Stimulated activated CD8-positive, alpha-beta memory T cell treated with anti-CD3 and anti-CD28 coated beads, Interleukin-4, amount 100 ng/mL, for 4 hours (primary cell): ENCODE measurements at places on chromosomes 3 and 15.

DNA sequence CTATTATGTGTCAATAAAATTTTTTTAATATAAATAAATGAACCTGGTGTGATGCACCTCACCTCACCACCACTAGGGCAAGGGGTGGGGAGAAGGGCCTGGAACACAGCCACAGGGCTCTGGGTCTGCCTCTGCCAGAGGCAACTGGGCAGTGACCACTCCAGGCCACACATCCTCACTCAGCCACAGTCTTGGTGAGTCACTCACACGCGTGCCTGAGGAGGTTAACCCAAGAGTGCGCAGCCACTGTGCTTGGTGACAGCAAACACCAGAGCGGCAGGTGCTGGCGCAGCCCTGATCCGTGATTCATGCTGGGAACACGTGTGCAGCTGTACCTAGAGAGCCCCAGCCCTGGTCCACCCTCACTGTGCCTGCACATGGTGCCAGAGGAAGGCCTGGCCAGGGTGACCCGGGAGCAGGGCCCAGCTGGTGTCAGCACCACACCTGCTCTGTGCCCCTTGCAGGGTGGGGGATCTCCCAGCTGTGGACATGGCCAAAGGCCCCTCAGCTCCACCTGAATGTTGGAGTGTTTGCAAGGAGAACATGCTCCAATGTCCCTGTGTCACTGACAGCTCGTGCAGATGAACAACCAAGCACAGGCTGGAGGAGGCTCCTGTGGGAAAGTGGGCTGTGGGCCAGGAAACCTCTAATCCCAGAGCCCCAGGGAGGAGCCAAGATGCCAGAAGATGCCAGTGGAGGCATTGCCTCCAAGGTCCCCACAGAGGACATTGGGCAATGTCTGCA is 2.1 kb downstream of the SLC41A3 start:
- DNase-seq = no peak

DNA sequence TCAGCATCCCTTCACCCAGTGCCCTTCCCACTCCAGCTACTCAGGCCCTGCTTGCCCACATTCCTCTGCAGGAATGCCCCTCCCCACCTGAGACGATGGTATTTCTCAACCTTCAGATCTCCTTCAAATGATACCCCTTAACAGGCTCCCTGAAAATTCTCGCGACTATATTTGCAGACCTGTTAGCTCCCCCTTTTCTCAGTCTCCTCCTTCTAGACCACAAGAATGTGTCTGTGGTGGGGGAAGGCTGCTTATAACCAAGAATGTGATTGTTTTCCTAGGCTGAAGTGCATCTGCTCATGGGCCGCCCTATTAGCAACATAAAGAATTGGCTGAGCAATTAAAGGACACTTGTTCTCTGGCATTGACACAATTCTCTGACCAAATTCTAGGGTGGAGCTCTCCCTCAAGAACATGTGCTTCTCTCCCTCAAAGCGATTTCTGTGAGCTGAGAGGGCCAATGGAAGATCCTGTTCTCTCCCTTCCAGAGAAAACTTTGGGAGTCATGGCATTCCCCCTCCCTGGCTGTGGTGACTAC is 19.1 kb upstream of the LIMD1 start:
- DNase-seq = no peak

DNA sequence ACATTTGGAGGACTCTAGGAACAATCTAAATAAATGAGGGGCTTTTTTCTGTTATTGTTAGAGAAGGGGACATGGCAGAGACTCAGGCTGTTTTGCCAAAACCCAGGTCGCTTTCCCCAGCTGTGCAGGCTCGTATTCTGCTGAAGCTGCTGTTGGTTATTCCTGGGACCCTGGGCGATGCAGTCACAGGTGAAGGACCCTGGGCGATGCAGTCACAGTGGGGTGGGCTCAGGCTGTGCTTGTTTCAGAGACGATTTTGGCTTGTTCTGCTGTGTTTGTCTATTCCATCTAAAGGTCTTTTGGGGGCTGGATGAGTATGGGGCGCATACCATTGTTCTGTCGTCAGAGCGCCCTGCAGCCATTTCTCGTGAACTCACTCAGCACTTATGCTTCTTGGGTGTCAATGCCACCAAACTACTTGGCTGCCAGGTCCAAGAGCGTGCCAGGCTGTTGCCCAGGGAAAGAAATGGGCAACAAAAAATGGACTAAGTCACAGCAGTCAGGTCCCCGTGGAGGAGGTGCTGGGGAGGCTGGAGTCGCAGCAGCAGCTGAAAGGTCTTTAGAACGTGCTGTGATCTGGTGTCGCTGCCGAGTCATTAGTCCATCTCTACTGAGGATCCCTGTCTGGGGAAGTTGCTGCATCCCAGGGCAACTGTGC is 151.4 kb downstream of the CHDH start:
- no peak for DNase-seq

GRCh38 chr3:42525736-42526345 is 23.4 kb downstream of the VIPR1 start:
- DNase-seq = no peak

- no peak for DNase-seq
These were observed 7.5 kb downstream of the SOX14 start for GRCh38 chr3:137771401-137772213.

DNA sequence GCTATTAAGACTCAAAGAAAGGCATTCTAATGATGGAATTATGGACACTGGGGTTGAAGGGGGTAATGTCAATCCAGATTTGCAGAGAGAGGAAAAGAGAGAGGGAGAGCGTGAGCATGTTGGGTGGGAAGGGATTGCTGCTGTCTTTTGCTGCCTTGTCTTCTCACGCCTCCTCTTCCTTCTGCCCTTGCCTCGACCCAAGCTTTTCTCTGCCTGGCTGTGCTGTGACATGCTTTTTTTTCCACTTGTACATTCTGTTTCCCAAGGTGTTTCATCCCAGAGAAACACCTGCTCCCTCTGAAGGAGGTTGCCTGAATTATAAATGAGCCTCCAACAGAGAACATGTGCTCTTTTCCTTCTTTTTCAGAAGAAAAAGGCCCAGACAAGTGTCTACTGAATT is 80.3 kb downstream of the BDH1 start:
- no peak for DNase-seq

DNA sequence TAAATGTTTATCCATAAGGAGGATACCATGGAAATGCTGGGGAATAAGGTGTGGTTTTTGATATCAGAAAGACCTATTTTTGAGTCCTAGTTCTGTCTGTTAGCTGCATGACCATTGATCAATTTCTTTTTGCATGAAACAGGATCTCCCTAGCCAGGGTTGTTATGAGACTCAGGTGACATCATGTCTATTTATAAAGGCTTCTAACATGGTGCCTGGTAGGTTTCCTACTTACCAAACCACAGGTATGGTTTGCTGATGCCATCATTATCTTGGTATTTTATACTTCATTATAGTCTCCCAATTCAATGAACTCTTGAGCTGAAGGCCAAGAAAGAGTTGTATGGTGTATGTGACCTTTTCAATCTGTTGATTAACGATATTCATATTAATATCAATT is 144.0 kb downstream of the CLSTN2 start:
- DNase-seq = no peak

DNA sequence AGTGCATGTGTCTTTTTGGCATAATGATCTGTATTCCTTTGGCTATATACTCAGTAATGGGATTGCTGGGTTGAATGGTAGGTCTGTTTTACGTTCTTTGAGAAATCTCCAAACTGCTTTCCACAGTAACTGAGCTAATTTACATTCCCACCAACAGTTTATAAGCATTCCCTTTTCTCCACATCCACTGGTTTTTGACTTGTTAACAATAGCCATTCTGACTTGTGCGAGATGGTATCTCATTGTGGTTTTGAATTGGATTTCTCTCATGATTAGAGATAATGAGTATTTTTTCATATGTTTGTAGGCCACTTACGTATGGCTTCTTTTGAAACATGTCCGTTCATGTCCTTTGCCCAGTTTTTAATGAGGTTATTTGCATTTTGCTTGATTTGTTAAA is 117.7 kb downstream of the CHCHD4 start:
- no peak for DNase-seq

DNA sequence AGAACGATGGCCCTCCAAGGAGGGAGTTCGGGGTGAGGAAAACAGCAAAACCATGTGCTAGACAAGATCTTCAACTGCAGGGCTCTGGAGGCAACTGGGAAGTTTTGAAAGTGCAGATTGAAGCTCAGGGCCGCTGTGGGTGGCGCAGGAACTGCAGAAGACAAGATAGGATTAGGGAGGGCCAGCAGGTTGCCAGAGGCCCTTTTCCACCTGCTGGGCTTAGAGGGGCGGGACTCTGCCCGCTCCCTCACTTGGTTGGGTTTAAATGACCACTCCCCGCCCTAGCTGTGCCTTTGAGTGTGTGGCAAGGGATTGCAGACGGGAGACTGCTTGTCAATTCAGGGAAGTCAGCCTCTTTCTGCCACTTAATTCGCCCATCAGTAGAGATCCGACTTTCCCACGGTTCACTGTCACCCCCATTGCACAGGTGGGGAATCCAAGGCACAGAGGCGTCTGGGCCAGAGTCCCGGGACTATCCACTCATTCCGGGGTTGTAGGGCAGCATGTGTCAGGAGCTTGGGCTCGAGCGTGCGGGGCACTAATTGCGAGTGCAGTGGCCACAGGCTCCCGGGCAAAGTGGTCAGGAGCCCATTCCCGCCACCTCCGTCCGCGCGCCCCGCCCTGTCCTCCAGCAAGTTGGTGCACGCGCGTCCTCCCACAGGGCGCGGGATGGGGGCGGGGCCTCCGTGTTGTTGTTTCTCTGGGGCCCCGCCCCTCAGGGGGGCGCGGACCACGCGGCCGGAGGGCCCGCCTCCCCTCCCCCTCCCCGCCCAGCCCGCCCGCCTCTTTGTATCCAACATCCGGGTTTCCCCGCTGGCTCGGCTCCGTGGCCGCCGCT is at the start of gene ACVR2B:
ACVR2B (plus strand) TSS at position 816 of the 838 bp plus-strand sequence. CDS start 433 bp downstream, outside the sequence.
- DNase-seq = peak; percentile 54

GRCh38 chr3:17730318-17730967 is 12.0 kb downstream of the TBC1D5 start:
- DNase-seq = no peak

GRCh38 chr3:64974401-64974800 is 286.6 kb upstream of the ADAMTS9 start:
- DNase-seq = no peak

- DNase-seq = no peak
These were observed 117.8 kb downstream of the TMEM266 start for GRCh38 chr15:76177491-76178040.

DNA sequence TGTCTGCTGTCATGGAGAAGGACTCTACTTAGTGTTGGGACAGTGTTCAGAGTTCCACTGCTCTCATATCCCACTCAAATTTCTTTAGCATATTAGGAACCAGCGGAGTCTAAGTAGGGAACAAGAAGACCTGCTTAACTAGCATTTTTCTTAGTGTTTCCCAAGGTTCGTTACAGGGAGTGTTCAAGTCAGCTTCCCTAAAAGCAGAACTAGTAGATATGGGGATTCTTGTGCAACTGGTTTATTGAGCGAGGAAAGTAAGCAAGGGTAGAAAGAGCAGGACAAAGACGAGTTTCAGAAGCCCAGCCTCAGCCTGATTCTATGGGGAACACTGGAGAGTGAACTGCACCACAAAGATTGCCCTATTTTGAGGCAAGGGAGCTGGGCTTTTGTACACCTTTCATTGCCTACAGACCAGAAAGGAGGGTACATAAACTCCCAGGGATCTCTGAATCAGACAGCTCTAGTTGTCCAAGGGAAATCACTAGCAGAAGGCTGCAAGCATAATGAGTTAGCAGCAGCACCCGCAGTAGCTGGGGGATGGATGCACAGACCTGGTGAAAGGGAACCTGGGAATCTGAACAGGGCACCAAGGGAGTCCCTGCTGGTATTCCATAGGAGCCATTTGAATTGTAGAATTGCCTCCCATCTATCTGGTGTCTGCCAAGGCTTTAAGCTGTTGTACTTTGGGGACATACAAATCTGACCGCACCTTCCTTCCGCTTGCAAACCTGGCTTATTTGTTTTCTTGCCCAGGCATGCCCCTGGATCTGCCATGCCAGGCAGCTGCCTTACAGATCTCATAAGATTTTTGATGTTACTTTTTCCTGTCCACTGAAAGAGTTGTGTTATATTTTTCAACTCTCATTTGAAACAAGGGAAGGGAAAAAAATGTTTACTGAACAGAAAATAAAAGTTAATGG is 15.1 kb downstream of the CMTM7 start:
- no peak for DNase-seq

DNA sequence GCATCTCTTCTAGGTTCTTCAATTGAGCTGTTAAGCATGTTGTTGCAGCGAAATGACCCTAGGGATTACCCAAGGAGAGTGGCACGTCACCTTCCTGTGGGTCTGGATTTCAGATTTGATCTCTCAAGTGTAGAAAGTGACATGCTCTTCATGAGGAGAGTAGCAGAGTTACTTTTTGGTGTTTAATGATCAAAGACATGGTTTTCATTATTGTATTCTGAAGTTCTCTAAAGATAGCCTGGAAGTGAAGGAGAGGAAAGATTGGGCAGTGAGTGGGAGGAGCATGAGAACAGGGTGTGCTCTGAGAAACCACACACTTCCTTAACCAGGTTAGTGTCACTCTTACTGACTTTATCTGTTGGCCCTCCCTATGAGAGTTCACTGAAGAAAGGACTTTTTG is 153.6 kb downstream of the AKAP13 start:
- DNase-seq = no peak

DNA sequence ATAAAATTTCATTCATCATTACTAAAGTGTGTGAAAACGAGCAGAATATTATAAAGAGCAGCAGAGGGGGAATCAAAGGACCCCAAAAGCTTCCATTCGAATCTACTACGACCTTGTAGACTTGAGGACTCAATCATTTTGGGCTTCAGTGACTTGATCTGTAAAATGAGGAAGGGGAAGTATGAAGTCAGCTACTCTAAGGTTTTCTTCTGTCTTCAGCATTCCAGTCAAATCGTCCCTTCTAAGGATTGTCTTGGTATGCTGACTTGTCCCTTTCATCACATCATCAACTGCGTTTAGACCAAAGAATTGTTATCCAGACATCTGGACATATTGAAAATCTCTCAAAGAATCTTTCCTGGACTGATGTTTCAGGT is 44.8 kb downstream of the PLD1 start:
- DNase-seq = no peak

DNA sequence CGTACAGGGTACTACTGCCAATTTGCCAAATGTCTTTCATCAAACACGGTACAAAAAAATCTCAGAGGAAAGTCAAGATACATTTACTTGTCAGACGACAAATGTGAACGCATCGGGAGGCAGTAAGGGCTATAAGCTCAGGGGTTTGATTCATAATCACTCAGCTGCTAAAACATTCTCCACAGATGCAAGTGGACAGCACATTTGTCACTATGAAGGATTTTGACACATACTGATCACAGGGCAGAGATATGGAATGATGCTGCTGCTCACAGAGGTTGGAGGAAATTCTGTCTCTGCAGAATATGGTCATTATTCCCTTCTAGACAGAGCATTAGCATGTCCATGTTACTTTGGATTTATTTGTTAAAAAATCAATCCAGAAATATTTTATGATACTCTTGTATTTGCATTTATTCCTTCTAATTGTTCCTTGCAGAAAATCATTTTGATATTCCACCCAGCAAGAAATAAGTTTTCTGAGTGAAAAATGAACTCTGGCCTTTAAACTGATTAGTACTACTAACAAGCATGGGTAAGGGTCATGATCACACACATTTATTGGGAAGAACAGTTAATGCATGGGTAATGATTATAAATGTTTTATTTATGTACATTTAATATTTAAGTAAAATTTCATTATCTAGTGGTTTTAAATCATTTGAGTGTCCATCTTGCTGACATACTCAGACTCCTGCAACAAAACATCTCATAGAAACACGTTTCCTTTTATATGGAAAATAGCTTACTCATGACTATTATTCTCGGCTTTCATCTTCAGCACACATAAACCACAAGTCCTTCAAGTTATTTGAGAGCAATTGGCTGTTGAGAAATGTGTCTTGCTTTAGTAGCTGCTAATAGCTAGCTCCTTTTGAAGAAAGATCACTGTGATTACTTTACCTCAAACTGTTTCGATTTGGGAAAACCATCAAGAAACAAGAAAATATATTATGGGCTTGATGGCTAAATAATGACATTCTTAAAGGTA is 559.3 kb downstream of the MECOM start:
- DNase-seq = no peak
